ENCODE measurements at places on chromosomes 6 and 20. TPM values are rescaled to one million over a fixed set of nuclear protein-coding genes. Genes with fewer than 3 reads are reported as not detected.
A peak's percentile ranks its signal among the peaks of the same experiment; 100 is the strongest.

DNA sequence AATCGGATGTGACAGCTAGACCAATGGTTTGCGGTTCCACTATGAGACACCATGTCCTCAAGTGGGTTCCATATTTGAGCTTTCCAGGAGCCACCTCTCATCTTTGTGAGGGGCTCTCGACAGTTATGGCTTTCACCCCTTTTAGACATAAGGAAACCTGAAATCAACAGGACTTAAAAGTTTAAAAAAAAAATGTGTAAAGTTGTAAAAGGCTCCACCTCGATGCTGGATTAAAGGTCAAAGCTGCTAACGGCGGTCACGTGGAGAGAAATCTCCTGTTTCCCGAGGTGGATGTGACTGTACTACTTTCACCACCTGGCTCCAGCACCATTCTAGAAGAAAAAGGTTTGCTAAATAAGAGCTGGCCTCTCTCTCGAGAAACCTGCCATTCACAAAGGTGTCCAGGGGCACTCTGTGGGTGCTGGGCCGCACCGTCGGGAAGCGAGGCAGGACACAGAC, 542 bp downstream of the ATP5F1E start:
- no peak for DNase-seq

- DNase-seq, result peak; percentile 57
Measured at GRCh38 chr6:154815938-154816820, 83.0 kb downstream of the SCAF8 start.

- no peak for DNase-seq
Measured at GRCh38 chr6:28638787-28639430, 113.2 kb downstream of the GPX5 start.

GRCh38 chr6:28898710-28898965, 25.1 kb downstream of the TRIM27 start:
- DNase-seq, result no peak

GRCh38 chr20:11176431-11176830, 502.6 kb upstream of the JAG1 start:
- no peak for DNase-seq

DNA sequence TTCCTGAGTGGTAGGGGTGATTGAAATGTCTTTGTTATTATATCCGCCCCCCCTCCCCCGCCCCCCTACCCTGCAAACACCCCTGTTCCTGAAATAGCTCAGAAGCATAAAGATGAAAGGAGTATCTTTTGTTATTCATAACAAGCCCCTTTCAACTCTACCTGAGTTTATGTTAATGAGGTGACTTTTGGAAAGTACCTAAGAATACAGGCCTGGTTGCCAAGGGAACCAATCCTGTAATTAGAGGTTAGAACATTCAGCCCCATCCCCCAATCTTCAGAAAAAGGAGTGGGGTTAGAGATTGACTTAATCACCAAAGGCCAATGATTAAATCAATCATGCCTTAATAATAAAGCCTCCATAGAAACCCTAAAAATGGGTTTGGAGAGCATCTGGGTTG, 979.2 kb upstream of the GJE1 start:
- DNase-seq, result no peak

DNA sequence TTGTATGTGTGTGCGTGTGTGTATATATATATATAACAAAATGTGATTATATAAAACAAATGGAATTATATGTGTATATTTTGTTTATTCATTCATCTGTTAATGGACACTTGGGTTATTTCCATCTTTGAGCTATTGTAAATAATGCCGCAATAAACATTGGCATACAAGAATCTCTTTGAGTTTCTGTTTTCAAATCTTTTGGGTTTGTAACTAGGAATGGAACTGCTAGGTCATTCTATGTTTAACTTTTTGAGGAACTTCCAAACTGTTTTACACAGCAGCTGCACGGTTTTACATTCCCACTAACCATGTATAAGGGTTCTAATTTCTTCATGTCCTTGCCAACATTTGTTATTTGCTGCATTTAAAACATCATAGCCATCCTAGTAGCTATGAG, 39.9 kb upstream of the TGM2 start:
- DNase-seq, result no peak

GRCh38 chr20:46169245-46170171, 51.4 kb downstream of the CD40 start:
- no peak for DNase-seq

DNA sequence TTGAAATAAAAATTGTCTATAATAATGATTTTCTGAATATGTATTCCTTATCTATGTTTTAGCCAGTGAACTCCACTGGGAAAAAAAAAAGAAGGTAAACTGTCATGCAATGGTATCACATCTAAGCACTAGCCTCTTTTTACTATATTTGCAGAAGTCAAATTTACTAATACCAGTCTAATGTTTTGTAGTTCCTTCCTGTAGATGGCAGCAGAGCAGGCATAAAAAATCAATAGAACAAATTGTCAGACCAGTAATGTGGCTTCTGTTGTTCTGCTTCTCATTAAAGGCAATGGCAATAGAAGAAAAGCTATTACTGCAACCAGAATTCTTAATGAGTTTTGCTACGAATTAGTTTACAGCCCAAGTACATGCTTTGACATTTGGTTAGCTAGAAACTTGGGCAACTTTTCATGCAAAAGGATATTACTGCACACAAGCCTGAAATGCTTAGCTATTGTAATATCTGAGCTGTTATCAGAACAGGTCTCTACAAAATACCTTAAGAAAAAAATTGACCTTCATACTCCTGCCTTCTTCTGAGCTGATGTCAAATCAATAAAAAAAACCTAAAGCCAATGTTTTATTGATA, 476.9 kb downstream of the KHDRBS2 start:
- peak; percentile 36 for DNase-seq

DNA sequence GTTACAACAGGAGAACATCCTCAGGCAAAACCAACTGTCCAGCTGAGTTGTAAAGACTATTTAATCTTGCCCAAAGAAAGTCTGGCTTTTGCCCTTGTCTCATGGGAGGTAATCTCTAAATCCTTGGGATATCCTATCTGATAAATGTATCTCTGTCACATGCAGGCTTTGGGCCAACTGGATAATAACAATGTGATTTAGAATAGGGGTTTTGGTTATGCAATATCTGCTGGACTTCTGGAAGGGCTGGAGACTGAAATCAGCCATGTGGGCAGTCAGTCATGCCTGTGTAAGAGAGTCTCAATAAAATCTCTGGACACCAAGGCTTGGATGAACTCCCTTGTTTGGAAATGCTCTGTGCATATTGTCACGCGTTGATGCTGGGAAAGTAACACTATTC, 56.3 kb upstream of the PRL start:
- DNase-seq, result no peak

GRCh38 chr6:108002365-108003221, 44.6 kb upstream of the SEC63 start:
- DNase-seq, result peak; percentile 47

- DNase-seq, result peak; percentile 79
Measured at GRCh38 chr6:151240036-151240685, 394 bp downstream of the AKAP12 start.

- DNase-seq, result no peak
Measured at GRCh38 chr6:17780061-17780460, 73.3 kb upstream of the NUP153 start.

DNA sequence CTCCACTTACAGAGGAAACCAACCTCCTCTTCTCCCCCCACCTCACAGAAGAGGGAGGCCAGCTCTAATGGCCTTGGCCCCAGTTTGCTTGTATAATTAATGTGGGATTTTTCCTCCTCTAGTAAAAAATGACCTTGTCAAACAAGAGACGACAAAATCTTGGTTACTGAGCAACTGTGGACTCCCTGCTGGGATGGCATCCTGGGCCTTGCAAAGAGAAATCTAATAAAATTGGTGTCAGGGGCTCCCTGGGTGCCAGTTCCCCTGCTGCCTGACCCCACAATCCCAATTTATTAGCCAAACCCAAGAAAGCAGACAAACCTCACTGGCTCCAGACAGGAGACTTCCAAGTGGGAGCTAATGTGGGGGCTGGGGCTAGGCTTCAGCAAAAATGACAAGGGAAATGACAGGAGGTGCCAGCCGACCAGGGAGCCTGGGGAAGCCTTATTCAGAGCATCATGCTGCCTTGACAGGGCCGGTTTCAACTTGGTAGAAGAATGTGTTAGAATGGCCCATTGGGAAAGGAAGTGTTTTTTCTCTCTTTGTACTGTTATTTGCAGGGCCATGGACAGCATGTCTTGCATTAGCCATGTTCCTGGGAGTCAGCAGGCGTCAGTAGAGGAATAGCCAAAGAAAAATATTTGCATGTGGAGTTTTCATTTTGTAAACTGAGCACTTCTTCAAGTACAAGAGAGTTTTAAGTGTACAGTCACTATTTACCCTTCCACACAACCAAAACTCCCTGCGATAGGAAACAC, 816.9 kb downstream of the DHX35 start:
- peak; percentile 24 for DNase-seq

DNA sequence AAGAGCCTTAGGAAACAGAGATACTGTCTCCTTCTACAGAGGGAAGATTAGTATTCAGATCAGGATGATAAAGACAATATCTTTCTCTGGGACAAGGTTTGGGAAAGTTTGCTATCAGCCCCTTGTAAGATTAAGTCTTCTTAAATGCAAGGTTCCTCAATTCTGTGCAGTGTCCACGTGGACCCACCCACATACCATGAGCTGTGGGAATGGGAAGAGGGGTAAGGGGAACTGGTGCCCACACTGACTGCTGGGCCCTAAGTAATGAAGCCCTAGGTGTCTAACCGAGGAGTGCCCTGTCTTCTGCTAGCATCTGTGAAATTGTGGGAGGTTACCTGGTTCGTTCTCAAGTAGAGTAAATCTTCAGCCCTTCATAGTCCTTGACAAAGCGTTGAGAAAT, 5.8 kb upstream of the SSTR4 start:
- no peak for DNase-seq

DNA sequence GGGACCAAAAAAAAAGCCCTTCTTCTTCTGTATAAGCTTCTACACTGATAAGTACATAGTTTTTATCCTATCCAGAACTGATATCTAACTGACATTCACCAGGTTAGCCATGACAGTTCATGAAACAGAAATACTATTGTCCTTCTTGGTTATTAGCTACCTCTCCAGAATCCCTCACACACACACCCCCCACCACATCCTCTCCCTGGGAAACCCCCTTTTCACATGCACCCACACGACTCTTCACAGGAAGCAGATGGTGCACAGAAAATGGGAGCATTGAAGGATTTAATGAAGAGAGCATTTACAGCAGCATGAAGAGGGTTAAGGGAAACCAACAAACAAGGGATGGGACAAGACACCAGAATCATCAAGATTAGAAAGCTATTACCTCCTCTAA, 88.9 kb downstream of the FHL5 start:
- DNase-seq, result no peak

- DNase-seq, result peak; percentile 88
Measured at GRCh38 chr20:17995967-17996819, 27.4 kb downstream of the MGME1 start.

DNA sequence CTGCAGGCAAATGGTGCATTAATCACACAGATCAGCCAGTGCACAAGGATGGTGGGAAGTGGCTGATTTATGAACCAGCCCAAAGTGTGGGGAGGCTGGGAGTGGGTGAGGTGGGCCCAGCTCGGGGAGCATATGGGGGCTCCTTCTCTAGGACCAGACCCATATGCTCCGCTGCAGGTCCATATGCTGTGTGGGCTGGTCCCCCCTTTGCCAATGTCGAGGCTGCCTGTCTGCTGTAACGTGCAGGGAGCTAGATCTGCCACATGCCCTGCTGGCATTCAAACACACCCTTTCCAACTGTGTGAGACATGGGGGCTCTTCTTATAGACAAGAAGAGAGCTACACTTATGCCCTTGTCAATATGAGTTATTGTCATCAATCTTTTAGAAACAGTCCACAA, 566.3 kb downstream of the DHX35 start:
- DNase-seq, result no peak

DNA sequence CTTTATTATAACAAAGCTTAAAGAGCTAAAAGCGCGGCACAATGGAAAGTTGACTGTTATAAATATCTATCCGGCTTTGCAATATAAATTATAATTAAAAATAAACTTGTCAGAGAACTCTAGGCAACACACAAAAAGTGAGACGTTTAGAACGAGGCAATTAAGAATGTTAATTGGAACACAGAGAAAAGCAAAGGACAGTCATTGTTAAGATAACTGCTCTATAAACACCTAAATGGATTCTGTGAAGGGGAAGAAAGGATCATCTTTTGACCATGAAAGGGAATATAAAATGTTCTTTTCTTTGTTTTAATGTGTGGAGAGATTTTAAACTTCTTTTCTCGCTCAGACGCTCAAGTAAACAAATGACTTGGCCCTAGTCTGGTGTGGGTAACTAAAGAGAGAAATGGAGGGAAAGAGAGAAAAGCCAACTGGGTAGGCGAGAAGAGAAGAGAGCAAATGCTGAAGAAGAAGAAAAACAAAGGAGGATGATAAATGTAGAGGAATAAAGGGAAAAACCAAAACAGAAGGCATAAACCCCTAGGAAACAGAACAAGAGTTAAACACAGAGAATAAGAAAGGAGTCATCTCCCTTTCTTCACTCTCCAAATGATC, 9.3 kb upstream of the SALL4 start:
- DNase-seq, result no peak

- no peak for DNase-seq
Measured at GRCh38 chr6:122799140-122799745, 10.2 kb downstream of the SMPDL3A start.

DNA sequence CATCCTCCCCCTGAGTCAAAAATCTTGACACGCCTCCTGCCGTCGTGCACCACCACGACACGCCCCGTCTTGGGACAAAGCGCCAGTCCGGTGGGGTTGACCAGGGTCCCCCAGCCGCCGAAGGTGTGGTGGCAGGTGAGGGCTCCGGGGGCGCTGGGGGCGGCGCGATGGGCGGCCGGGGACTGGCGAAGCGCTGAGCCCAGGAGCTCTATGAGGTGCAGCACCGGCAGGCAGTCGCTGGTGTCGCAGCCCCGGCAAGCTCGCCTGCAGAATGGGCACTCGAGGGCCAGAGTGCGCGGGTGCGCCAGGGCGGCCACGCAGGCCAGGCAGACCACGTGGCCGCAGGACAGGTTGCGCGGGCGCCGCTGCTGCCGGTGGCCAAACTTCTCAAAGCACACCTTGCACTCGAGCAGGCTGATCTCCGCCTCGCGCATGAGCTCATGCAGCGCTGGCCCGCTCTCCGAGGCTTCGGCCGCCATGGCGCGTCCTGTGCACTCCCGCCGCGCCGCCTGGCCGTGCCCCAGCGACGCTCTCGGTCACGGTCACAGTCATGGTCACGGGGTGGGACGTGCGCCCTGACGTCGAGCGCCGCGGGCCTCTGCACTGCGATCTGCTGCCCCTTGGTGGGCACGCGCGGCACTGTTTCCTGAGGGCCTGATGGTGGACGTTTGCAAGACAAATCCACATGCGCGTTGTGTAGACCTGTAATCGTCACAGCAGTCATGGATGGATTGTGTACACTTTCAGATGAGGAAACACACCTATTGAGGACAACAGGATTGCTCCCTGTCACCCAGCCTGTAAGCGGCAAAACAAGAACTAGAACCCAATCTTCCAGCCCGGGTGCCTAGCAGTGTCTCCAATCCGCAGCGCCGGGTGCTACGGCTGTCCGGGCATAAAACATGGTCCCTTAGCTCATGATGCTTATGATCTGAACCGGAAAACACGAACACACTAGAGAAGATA, at the start of gene NHLRC1:
TSS of gene NHLRC1 (minus strand) at position 550 of the 966 bp plus-strand sequence. CDS start at position 479, 71 bp downstream.
- DNase-seq, result peak; percentile 97

- DNase-seq, result no peak
Measured at GRCh38 chr6:94357381-94357980, 938.1 kb upstream of the EPHA7 start.

OPN5 gene
- polyA plus RNA-seq, result not detected

SPATA25 gene
- not detected for polyA plus RNA-seq

LIN28B gene
- 0.04 TPM for polyA plus RNA-seq

SLC2A10 gene
- polyA plus RNA-seq, result 26.2 TPM

ZNF318 gene
- 4.6 TPM for polyA plus RNA-seq

REM1 gene
- polyA plus RNA-seq, result not detected

PGM3 gene
- 132 TPM for polyA plus RNA-seq

KIAA0408 gene
- polyA plus RNA-seq, result 1.1 TPM

RPS10 gene
- 573 TPM for polyA plus RNA-seq

PRRT1 gene
- 2.2 TPM for polyA plus RNA-seq
